ENCODE measurements at places on chromosomes 7 and 10. TPM values are rescaled to one million over a fixed set of nuclear protein-coding genes. Genes with fewer than 3 reads are reported as not detected.

EVX1 gene
- total RNA-seq = 0.82 TPM

DIP2C gene
- total RNA-seq = 11.0 TPM

RADIL gene
- 1.9 TPM for total RNA-seq

ZEB1 gene
- 24.9 TPM for total RNA-seq

BHLHA15 gene
- total RNA-seq = 1.0 TPM

ADRA2A gene
- total RNA-seq = 11.2 TPM

PRF1 gene
- total RNA-seq = 4.3 TPM

SMKR1 gene
- total RNA-seq = not detected

STEAP4 gene
- total RNA-seq = 3.8 TPM

CDK13 gene
- 48.9 TPM for total RNA-seq

GRCh38 chr10:95233377-95234034 lies 39.5 kb downstream of the ACSM6 start:
- DNase-seq = no peak

DNA sequence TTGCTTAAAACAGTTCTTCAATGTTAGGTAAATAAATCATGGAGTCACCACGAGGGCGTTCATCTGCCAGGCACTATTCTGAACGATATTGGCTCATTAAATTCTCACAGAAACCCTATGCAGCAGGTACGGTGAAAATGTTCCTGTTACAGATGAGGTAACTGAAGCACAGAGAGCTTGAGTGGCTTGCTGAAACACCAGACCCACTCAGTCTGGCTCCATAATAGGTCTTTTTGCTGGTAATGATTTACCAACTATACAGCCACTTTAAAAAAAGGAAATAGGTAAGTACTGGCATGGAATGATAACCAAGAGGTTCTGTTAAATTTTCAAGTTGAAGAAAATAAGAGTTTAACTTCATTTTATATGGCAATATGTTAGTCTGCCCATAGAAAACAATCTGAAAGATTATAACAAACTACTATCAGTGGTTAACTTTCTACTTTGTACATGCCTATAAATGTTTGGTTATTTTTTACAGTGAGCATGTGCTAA lies 1.3 kb upstream of the TM9SF3 start:
- no peak for DNase-seq

GRCh38 chr10:50316695-50317648 lies 65.7 kb upstream of the ASAH2 start:
- no peak for DNase-seq

GRCh38 chr7:17745610-17746009 lies 194.7 kb downstream of the SNX13 start:
- no peak for DNase-seq

DNA sequence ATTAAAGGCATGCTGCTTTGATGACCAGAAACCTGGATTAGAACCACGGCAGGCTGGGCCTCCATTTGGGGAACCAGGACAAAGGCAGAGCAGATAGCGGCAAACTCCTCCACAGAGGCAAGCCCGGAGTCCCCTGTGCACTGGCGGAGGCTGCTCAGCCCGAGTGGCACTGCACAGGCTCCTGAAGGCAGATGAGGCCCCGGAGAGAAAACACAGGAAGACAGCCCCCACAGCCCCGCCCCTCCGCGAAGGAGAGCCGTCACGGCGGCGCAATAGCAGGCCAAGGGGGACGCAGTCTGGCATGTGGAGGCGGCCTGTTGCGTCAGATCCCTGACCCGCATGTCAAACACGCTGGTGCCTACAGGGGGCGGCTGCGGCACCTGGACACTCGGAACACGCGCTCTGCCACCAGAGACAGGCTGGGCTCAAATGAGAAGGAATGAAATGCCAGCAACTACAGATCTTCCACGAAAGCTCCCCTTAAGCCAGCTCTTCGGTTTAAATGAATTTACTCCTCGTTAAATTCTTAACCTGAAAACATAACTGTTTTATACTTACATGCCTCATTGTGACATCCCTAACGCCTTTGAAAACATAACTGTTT lies 128.5 kb downstream of the MAD1L1 start:
- DNase-seq = peak; percentile 67

- DNase-seq = no peak
Observed at GRCh38 chr10:128463991-128464760, 338.0 kb upstream of the MKI67 start.

DNA sequence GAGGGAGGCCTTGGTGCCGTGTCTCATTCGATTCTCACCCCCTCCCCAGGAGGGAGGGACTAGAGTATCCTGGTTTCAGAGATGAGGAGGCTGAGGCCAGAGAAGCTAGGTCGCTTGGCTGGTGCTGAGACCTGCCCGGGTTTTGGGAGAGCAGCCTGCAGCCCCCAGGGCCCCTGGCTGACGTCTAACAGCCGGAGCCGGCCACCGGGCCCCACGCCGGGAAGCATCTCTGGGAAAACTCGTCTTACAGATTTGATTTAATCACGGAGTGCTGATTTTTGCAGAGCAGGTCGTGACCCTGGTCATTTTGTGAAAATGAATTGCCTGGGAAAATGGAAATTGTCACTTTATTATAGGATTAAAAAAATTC lies 97.5 kb downstream of the MICALL2 start:
- no peak for DNase-seq

GRCh38 chr10:35011771-35012191 lies 78.4 kb downstream of the CUL2 start:
- DNase-seq = no peak
